RCC 7860 (cell line): ENCODE measurements at places on chromosomes 5 and 9.

DNA sequence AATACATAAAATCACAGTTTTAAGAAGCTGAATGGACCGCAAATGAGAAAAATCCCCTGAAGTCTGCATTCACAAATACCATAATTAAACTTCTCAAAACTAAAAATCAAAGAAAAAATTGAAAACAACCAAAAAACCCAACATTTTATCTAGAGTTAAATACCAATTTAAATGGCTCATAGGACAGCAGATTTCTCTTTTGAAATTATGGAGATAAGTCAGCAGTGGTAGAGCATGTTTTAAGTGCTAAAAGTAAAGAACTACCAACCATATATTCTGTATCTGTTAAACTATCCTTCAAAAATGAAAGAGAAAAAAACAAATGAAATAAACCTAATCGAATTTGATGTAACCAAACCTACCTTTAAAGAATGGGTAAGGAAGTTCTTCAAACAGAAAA is 862.8 kb downstream of the TAF11L14 start:
- no peak for DNase-seq

DNA sequence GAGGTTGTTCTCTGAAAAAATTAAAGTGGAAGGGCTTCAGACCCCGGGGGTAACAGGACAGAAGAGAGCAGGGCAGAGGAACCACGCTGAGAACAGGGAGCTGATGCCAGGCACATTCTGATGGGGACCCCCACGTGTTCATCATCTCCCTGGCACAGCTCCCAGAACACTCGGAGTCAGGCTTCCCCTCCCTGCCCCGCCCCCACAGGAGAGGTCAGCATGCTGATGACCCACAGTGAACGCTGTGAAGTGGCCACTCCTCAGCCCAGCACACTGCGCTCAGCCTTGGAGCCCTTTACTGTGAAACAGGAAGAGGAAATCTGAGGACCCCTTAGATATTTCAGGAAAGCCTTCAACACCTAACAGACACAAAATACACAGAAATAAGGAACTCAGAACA is 16.4 kb downstream of the RETREG1 start:
- no peak for DNase-seq

- no peak for DNase-seq
These were observed 184.8 kb upstream of the RASEF start for GRCh38 chr9:83247732-83248131.

GRCh38 chr5:136330353-136331038 is 34.8 kb downstream of the TRPC7 start:
- DNase-seq, result no peak

GRCh38 chr9:124870723-124871122 is 8.8 kb downstream of the ARPC5L start:
- DNase-seq, result no peak

DNA sequence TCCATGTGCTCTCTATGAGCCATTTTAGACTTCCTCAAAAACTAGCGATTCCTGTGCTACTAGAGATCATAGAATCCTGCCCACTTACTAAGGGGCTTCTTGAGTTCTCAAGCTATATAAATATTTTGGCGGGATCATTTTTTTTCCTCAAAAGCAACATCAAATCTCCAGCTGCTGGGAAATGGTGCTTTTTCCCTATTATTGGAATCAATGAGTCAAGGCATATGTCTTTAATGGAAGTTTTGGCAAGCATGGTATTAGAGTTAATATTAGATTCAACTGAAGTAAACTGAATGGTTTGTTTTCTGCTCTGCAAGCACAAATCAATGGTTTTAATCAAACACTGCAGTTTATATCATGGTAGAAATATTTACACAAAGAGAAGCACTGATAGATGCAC is 369.9 kb upstream of the PTGER4 start:
- no peak for DNase-seq

DNA sequence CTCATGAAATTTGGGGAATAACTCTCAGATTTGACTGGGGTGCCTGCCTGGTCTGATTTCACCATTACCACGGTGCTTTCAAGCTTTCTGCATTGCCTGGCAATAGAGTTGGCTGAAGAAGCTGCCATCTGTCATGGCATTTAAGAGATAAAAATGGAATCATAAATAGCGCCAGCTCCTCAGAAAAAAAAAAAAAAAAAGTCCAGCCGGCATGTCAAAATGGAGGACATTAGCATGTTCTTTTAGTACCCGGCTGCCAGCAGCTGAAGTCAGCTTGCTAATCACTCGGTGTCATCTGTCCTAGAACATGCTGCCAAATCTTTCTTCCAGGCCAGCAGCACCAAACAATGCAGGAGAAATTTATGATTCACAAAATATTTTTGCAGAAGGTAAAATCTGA is 57.7 kb upstream of the CER1 start:
- DNase-seq, result no peak

DNA sequence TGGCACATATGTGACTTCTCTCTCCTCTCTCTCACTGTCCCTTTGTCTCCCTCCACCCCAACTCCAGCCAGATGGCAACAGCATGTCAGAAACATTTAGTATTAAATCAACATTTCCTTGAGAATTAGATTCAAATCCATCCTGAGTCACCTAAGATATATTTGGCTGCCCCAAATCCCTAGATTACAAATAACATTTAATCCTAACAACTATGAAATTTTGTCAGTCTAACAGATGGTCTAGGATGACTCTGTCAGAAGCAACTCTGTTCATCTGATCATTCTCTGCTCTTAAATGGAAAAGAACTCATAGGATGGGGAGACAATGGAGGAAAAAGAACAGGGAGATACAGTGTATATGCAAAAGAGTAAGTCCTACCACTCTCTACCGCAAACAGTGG is 201.2 kb downstream of the TSSK1B start:
- no peak for DNase-seq

DNA sequence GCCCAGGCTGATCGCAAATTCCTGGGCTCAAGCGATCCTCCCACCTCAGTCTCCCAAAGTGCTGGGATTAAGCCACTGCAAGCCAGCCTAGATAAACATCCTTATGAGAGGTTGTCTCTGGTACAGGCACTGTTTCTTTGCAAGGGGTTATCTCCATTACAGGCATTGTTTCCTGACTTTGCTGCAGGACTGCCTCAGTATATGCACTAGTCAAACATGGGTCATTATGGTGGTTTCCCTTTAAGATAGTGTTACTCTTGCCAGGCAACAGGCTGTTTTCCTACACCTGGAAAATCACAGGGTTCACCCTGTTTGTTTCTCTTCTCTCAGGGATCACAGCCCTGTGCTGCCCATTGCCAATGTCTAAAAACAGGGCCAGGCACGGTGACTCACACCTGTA is 7.8 kb upstream of the CLTB start:
- no peak for DNase-seq
